ENCODE measurements at places on chromosomes 7 and 10.
A peak's percentile ranks its signal among the peaks of the same experiment; 100 is the strongest.

GRCh38 chr10:35574924-35575352 is 30.2 kb upstream of the GJD4 start:
- no peak for DNase-seq

DNA sequence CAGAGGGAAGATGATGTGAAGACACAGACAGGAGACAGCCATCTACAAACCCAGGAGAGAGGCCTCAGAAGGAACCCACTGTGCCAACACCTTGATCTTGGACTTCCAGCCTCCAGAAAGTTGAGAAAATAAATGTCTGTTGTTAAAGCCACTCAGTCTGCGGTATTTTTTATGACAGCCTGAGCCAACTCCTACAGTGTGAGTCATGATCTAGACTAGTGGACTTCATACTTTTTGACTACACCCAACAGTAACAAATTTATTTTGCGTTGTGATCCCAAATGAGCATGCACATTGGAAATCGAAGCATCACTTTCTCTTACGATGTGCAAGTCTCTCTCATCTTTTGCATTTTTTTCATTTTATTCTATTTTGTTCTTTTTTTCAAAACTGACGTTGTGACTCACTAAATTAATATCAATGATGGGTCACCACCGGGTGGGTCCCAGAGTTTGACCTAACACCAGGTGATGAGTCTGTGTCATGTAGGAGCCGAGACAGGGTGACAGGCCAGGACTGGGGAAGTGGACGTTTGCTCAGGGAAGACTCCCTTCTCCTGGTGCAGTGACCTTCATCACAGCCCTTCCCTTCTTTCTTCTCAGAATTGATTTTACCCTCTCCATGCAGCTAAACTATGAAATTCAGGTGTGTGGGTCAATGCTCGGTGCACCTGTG is 28.9 kb downstream of the PHYH start:
- DNase-seq, result no peak

- DNase-seq, result no peak
Observed at GRCh38 chr10:113709221-113709838, 29.6 kb downstream of the CASP7 start.

DNA sequence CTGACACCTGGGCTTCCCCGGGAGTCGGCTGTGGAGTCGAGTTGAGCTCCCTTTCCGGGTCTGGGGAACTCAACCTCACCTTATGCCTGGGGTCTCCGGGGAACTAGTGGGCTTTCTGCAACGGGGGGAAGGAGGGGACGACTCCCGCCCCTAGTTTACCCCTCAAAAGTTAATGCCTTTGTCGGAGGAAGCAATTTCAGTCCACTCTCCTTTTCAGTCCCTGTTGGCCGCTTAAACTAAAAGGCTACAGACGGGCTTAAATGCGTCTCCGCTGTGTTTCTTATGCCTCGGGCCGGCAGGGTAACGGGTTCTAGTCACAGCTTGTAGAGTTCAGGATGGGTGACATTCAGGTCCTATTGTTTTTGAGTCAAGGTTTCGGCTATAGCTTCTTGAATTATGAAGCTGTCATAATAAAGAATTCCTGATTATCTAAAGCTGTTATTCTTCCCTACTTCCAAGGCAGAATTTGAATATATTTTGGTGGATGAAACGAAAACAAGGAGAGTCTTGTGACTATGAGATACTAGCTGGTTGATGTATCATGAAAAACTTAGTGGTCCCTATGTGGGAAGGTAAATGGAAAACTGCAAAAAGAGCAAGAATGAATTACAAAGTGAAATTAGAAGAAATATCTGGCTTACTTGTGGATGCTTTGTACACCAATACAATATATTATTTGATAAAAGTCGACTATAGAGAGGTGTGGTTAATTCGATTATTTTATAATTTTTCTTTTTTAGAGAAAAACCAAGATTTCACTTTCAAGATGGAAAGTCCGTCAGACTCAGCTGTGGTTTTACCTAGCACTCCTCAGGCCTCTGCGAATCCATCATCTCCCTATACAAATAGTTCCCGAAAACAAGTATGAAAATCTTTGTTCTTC is 495 bp downstream of the SFR1 start:
- DNase-seq, result peak; percentile 0

DNA sequence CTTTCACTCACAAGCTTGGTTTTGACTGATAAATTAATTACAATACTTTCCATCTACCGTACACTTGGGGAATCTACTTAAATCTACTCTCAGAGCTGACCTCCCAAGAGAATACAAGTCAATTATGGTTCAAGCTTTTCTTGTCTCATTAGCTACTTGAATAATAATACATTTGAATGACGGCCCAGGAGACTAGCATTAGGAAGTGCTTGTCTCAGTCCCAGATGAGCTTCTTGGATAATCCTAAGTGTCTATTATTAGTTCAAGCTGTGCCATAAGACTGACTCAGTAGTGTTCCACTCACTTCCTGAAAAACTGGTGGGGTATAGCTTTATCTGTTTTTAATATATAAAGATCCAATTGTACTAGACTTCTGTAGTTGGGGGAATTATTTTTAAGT is 100.2 kb downstream of the GNAT3 start:
- no peak for DNase-seq

GRCh38 chr10:78166261-78166660 is 132.6 kb downstream of the RPS24 start:
- no peak for DNase-seq

GRCh38 chr7:30710669-30711068 is 28.4 kb upstream of the CRHR2 start:
- DNase-seq, result no peak

- no peak for DNase-seq
Observed at GRCh38 chr10:17805330-17805729, 3.8 kb upstream of the MRC1 start.

GRCh38 chr7:106064771-106065574 is 47.1 kb downstream of the SYPL1 start:
- no peak for DNase-seq

DNA sequence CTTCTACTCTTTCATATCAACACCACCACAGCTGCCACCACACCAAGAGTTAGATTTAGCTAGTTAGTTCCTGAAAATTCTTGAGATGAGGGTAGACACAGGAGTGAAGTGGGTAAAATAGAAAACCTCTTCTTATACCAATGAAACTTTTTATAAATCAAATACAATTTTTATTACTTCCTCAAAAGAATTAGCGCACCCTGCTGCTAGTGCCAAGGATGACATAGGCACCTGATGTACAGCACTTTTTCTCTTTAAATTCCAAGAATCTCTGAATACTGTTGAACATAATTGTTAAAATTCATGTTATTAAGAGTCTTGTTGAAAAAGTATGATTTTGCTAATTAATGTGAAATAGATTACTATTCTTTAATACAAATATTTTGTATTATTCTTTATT is 11.4 kb downstream of the ZWINT start:
- no peak for DNase-seq

GRCh38 chr10:112628951-112629609 is 182.1 kb downstream of the VTI1A start:
- no peak for DNase-seq

DNA sequence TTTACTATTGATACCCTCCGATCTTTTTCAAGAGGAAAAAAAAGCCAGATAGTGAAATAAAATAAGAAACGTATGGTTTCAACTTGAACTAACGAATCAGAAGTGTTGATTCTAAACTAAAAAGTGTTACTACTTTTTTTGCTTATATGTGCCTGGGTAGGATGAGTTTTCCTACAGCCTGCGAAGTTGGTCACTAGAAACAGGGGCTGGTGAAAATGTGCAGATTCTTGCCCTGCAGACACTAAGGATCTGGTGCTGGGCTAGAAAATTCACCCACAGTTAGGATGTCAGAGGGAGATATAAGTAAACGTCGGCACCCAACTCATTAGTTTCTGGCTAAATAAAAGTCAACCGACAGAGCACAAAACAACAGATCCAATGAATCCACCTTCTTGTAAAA is 298.7 kb upstream of the NFE2L3 start:
- DNase-seq, result no peak

Measured in stimulated activated CD4-positive, alpha-beta T cell treated with anti-CD3 and anti-CD28 coated beads, Interleukin-1b, Interleukin-23, amount 100 ng/mL, for 1 hour (primary cell).